ENCODE measurements at places on chromosomes 1 and 21. TPM values are rescaled to one million over a fixed set of nuclear protein-coding genes. Genes with fewer than 3 reads are reported as not detected.

CRNN gene
- not detected for total RNA-seq

LYPD8 gene
- total RNA-seq = not detected

LCE2A gene
- not detected for total RNA-seq

DNA sequence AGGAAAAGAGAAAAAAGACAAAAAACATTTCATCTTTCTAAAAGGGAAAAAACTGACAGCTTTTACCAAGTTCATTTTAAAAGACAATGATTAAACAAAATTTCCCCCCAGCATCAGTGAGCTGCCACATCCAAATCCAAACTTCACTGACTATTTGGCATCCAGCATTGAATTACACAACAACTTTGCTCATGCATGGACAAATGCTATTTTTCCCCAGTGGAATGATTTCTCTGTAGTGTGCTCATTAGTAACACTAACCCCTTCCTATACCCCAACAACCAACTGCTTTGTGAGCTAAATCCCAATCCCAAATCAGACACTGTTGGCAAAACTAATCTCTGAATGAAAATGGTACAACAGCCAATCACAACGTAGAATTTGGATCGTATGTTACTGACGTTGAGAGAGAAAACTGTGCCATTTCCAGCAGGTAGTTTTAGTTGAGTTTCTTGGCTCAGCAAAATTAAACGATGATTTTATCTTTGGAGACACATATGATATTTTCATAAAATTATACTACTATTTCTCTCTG, 37.9 kb downstream of the PIK3R3 start:
- DNase-seq = no peak

GRCh38 chr1:212311836-212312497, 26.8 kb downstream of the PPP2R5A start:
- no peak for DNase-seq

DNA sequence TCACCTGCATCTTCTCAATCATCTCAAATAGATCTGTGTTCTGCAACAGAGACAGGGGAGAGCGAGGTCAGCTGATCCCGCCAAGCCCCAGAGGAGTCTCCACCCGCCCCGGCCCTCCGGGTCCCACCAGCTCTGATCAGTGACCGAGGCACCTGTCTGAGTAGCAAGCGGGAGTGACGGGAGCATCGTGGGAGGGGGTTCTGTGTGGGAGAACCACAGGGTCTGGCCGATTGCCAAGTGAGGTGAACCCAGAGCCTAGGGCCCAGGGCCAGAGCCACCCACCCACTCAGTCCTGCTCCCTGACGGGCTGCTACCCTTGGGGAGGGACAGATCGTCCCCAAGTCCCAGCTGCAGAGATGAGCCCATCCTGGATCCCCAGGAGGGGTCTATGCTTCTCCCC, 49.1 kb downstream of the RAP1GAP start:
- DNase-seq = no peak

DNA sequence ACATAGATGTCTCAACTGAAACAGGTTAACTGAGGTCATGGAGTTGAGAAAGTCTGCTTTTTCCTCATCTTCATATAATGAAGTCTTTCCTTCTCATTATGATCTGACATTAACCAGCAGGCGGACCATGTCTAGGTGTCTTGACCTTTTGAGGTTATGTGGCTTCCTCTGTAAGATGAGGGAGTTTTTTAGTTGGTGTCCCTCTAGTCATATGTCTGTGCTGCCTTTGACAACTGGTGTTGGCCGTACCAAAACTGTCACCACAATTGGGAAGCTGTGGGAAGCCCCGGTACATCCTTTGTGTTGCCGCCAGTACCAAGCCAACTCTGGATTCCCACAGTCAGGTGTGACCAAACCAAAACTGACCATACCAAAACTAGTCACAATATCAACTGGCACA, 105.1 kb downstream of the PBX1 start:
- DNase-seq = no peak

DNA sequence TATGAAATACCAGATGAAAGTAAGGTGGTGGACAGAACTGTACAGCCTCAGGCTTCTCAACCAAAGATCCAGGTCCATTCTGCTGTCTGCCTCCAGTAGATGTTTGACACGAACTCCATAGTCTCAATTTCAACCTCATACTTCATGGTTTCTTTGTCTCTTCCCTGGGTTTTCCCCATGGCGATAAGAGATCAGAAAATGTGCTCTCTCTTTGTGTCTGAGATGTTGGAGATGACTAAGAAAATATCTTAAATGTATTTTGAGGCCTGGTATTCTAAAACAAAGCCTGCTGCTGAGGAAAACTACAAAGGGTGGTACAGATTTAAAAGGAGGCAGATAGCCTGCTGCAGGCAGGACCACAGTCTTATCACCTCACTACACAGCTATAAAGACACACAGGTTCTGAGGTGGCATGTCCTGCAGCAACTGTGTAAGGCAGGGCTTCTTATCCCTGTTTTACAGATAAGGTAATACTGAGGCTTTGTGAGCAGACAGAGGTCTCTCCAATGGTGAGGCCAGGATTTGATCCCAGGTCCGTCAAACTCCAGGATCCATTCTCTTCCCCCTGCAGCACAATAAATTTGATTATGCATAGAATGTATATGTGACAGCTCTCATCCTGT, 40.0 kb upstream of the CACNA1E start:
- no peak for DNase-seq

DNA sequence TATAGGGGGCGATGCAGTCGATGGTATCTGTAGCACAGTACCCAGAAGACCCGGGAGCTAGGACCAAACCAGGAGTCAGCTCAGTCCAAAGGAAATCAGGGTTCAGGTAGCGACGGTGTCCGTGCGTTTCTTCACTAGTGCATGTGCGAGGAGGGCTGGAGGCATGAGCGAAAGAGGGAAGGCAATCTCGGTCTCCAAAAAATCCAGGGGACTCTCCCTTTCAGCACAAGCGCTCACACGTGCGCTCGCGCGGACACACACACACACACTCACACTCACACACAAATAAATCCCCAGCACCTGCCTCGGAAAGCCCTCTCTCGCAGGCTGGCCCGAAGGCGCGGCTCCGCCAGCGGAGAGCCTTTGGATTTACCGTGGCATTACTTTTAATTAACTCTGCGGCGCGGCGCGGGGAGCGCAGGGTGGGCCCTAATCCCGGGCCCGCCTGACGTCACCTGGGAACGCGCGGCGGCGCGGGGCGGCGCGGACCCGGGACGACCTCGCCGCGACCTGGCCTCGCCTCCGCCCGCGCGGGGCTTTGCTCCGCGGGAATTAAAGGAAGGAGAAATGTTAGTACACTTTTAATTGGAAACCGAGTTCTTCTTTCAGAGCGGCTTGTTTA, 121.2 kb downstream of the LMX1A start:
- DNase-seq = no peak

Data from lower lobe of right lung (tissue), 2 donors.